ENCODE measurements at places on chromosomes 1 and 21.

DNA sequence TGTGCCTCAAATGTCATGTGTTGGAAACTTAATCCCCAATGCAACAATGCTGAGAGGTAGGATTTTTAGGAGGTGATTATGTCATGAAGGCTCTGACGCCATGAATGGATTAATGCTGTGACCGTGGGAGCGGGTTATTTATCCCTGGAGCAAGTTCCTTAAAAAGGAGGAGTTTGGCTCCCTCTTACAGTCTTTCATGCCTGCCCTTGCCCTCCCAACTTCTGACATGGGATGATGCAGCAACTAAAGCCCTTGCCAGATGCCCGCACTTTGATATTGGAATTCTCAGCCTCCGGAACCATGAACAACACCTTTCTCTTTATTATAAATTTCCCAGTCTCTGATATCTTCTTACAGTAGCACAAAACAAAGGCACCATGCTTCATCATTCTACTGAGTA, 685.3 kb upstream of the CHRM3 start:
- DNase-seq = no peak

GRCh38 chr1:180501865-180502360, 464 bp downstream of the ACBD6 start:
- no peak for DNase-seq

- DNase-seq = no peak
These were observed 124.6 kb downstream of the NRDC start for GRCh38 chr1:51753969-51754368.

GRCh38 chr1:77412820-77413530, 131.2 kb downstream of the AK5 start:
- no peak for DNase-seq

- DNase-seq = no peak
These were observed 92.9 kb upstream of the FGGY start for GRCh38 chr1:59204001-59204400.

- no peak for DNase-seq
These were observed 76.7 kb downstream of the KCTD3 start for GRCh38 chr1:215643592-215644321.

DNA sequence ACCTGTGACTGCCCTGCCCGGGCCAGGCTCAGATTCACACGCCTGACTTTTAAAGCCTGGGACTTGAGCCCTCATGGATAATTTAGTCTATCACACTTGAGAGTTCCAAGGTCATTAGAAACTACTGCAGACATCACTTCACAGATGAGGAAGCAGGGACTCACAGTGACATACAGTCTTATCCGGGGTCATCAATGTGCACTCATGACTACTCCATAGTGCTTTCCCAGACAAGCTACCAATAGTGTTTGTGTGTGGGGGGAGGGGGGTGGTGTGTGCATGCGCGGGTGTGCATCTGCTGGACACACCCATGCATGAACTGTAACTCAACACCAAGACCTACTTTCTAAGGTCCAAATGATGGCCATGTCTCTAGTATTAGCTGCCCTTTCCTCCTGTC, 16.1 kb upstream of the SLC5A9 start:
- no peak for DNase-seq

DNA sequence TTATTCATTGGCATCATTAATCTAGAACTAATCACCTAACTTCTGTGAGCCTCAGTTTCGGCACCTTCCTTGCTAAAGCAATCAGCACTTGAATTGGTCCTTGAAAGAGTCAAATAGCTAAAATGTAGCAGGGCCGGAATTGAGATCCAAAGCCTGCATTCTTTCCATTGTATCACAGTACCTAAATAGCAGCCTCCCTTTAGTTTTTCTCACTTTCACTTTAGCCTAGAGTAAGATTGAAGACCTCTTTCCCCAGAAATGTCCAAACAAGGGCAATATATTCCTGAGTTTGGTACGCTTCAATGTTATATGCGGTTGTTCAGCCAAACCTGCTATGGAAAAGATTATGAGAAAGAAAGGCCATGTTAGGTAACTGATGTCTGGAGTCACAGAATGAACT, 121.9 kb upstream of the BMP8A start:
- DNase-seq = no peak

- no peak for DNase-seq
These were observed 86.3 kb downstream of the GLIS1 start for GRCh38 chr1:53652441-53653199.

DNA sequence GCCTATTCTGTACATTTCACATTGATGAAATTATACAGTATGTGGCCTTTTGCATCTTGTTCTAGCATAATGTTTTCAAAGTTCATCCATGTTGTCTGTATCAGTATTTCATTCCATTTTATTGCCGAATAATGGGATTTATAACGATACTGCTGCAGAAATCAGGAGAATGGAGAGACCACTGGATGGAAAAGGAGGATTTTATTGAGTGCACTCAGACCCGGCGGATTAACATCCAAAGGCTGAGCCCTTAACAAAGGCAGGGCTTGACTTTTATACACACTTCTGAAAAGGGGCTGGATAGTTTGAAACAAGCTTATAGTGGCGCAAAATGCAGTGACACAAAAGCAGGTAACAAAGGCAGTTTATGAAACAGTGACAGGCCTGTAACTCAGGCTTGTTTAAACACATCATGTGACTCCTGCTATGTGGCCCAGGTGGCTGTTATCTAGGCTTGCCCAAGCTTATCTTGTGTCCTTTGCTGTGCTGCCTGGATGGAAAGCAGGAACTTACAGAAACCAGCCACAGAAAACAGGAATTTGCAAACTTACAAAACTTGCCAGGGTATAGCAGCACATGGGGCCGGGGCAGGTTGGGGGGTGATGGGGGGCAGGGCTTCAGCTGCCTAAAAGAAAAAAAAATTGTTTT, 32.8 kb upstream of the KCNJ15 start:
- peak; percentile 34 for DNase-seq

DNA sequence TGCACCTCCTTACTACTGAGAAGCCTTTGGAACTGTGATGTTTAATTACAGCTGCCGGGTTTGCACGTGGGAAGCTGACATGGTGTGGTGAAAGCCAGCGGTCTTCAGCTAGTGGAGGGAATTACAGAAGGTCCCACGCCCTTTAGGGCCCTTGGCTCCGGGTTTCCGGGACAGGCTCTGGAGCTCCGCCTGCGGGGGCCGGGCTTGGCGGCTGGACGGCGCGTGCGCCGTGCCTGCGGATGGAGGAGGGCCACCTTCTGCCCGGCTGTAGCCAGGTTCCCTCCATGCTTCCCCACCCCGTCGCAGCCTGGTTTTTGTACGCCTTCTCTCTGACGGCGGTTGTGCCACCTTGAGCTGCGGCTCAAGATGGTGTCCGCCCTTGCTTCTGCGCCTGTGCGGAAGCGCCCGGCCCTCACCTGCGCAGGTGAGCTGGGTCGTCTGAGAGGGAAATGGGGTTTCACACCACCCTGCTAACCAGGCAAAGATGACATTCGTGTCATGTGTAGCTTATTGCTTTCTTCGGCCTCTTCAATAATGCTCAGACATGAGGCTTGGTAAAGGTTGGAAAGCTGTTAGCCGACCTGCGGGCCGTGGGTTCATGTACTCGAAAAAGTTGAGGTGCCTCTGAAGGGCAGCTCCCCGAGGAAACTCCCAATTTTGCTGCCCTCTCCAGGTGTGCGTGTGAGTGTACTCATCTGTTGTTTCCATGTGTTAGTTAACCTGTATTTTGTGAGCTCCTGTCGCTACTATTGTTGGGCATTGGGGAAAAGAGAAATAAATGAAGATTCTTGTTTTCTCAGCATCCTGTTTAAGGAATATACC, 36.6 kb upstream of the OPRD1 start:
- peak; percentile 76 for DNase-seq

- no peak for DNase-seq
These were observed 10.9 kb downstream of the PEAR1 start for GRCh38 chr1:156904187-156904959.

GRCh38 chr1:223834660-223835263, 11.0 kb downstream of the TP53BP2 start:
- peak; percentile 52 for DNase-seq

DNA sequence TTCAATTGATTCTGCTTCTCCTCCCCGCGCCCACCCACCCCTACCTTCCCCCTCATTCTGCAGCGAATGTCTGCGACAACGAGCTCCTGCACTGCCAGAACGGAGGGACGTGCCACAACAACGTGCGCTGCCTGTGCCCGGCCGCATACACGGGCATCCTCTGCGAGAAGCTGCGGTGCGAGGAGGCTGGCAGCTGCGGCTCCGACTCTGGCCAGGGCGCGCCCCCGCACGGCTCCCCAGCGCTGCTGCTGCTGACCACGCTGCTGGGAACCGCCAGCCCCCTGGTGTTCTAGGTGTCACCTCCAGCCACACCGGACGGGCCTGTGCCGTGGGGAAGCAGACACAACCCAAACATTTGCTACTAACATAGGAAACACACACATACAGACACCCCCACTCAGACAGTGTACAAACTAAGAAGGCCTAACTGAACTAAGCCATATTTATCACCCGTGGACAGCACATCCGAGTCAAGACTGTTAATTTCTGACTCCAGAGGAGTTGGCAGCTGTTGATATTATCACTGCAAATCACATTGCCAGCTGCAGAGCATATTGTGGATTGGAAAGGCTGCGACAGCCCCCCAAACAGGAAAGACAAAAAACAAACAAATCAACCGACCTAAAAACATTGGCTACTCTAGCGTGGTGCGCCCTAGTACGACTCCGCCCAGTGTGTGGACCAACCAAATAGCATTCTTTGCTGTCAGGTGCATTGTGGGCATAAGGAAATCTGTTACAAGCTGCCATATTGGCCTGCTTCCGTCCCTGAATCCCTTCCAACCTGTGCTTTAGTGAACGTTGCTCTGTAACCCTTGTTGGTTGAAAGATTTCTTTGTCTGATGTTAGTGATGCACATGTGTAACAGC, 339.9 kb downstream of the NTNG1 start:
- peak; percentile 12 for DNase-seq

- DNase-seq = no peak
These were observed 49.2 kb upstream of the FAM20B start for GRCh38 chr1:178976541-178976940.

DNA sequence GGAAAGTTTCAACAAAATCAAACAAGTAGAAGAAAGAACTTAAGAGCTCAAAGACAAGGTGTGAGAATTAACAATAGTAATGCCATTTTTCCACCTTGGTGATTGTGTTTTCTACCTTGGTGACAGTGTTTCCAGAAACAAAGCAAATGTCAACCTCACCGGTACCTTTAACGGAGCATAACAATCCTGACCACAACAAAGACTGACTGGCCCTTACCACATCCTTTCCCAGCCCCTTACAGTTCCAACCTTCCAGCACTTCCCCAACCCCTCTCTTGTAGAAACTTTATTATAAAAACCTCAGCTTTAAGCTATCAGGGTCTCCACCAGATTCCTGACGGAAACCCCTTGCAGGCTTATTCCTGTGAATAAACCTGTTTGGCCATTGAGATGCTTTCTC, 16.7 kb downstream of the STYXL2 start:
- DNase-seq = peak; percentile 32

DNA sequence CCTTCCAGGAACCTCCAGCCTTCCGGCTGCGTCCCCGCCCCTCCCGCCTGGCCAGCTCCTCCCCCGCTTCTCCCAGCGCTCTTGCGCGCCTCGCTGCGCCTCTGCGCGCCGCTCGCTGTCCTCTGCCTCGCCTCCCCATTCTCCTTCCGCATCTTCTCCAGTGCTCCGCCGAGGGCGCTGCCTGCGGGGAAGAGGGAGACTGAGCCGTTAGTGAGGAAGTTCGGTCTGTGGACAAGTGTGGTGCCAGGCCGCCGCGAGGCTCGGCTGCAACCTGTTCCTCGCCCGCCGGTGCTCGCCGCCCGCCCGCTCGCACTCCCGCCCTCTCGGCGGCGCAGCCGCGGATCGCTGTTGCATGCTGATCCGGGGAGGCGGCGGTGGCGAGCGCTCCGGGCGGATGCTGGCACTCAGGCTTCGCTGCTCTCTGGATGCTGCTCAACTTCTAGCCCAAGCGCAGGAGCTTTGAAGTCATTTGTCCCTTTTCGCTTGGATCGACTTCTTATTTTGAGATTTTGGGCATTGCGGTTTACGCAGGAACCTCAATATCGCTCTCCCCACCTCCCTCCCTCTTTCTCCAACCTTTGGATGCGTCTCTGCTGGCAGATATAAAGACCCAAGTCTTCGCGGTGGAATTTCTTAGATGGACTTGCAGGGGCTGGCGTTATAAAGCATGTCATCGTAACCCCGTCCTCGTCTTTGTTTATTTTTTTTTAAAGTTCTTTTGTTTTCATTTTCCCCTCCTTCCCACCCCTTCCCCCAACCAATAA, 614 bp upstream of the CACNA1E start:
- DNase-seq = peak; percentile 74

DNA sequence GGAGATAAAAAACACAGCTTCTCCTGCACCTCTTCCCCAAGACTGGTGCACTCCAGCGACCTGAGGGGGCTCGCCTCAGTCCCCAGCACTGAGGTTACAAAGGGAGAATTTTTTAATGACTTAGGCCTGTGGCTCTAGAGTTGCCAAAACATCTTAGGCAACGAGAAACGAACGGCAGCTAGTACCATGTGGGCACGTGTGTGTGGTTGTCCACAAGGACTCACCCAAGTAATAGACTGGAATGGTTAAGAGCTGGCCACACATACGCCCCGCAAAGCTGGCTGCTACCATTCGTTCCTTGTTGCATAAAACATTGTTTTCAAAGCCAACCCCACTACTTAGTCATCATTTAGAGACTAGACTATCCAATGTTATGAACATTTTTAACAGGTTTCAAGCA, 26.9 kb downstream of the RIPK4 start:
- DNase-seq = no peak

GRCh38 chr1:165168467-165168866, 188.0 kb downstream of the LMX1A start:
- DNase-seq = no peak

GRCh38 chr1:19468397-19468956, 16.9 kb downstream of the CAPZB start:
- DNase-seq = peak; percentile 82

Measured in activated CD4-positive, alpha-beta T cell treated with anti-CD3 and anti-CD28 coated beads for 36 hours (primary cell).